ENCODE measurements at places on chromosomes 1 and 21.

GRCh38 chr1:38308780-38309179, 262.2 kb upstream of the POU3F1 start:
- no peak for DNase-seq

GRCh38 chr1:43274125-43274803, 4.5 kb downstream of the TMEM125 start:
- peak; percentile 6 for DNase-seq

- no peak for DNase-seq
These were observed 20.8 kb downstream of the ADAMTS5 start for GRCh38 chr21:26945916-26946675.

GRCh38 chr1:114341856-114342255, 169.1 kb downstream of the TRIM33 start:
- no peak for DNase-seq

DNA sequence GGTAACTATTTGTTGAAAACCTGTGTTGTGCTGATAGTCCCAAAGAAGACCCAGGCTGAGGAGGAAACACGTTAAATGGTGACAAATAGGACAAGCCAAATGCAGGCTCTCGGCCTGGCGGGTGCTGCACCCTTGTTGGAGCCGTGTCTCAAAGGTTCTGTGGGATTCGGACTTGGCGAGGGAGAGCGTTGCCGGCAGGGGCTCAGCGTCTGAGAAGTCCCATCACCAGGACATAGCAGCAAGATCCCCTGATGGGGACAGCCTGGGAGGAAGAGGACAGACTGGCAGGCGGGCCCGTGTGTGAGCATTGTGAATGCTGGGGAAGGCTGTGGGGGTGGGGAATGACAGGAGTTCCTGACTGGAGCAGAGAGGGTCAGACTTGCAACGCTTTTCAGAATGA, 142.5 kb downstream of the PGBD5 start:
- DNase-seq: no peak

- no peak for DNase-seq
These were observed 76.2 kb downstream of the ERG start for GRCh38 chr21:38422082-38422481.

- peak; percentile 23 for DNase-seq
These were observed 15.7 kb upstream of the LUZP1 start for GRCh38 chr1:23184212-23184934.

GRCh38 chr1:22636353-22636752, at the start of gene C1QA:
Gene C1QA (plus strand): TSS chr1:22636628. CDS start chr1:22637617, 989 bp downstream.
- no peak for DNase-seq

DNA sequence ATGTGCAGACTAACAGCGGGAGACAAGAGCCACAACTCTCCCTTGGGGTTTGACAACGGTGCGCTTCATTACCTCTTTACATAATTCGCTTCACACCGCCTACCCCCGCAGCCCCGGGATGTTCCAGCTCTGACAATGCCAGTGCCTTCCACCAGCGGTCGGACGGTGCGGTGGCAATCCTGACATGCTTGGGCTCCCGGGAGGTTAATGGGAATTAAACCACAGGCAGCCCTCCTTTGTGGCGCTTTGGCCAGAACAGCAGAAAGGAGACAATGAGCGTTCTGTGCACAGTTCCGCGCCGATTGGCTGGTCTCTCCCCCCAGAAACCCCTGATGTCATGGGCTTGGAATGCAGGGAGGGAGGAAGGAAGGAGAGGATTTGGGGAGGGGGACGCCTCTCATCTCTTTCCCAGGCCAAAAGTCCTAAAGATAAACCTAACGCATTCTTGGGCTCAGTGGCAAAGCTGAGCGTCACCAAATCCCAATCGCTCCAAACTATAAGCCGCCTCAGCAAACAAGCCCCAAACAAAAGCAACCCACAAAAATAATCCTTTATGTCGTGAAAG, 1.3 kb downstream of the CNN3 start:
- DNase-seq: no peak

DNA sequence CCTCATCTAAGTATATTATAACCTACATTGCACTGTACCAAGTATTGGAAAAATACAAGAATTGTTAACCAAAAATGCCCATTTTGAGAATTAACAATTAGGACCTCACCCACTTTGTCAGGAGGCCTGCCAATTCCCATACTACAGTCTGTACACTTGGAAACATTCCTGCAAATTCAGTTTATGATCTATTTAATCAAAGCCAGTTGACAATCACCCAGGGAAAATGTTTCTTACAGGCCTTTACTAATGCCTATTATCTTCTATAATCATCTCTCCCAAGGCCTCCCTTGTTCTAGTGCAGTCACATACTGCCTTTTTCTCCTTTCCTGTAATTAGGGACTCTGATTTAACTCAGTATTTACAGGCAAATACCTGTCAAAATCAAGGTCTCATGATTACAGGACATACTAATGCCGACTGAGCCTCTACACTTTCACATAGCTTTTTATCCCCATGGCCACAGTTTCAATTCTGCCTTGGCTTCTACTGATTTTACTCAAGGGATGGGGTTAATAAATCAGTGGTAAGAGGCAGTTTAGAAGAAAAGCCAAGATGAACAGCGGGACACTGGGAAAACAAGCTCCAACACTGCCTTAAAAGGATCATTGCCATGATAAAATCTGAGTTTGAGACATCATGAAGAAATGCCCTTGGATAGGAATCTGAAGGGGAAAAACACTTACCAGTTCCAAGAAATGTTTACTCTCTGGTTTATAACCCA, 338.7 kb downstream of the VAV3 start:
- DNase-seq: no peak

DNA sequence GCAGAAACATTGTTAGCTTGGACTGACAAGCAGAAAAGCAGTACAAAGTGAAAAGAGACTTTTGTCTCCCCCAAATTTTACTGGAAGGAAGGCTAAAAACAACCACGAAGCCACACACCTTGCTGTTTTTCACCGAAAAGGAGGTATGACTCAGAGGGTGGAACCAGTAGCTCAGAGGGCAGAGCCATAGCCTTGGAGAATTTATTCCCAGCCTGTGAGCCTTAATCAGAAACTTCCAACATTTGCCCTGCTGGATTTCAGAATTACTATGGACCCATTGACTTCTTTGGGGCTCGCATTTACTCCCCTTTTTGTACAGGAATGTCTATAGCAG, 32.0 kb downstream of the RPS6KC1 start:
- DNase-seq: no peak

DNA sequence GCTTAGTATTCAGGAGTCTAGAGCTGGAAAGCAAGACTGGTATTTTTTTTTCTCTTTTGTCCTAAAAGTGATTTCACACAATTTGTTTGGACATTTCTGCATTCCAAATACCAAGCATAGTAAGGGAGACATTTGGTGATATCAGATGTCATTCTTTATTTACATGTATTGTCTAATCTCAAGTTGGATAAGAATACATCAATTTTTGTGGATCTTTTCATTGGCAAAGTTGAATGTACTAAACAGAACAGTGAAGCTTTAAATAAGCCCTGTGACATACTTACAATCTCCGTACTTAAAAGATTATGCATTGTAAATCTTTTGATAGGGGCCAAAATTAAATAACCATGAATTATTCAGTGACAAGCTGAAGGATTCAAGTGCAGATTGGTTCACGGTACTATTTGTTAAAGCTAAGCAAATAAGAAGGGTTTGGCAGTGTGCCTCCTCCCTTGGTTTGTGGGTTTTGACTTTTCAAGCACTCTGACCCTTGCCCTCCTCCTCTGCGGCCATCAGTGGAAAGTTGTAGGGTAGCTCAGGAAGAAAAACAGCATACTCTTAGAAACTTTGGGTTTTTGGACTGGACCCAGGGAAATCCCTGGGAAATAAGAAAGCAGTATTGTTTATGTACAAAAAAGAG, 663.7 kb downstream of the ADGRL2 start:
- DNase-seq: no peak

DNA sequence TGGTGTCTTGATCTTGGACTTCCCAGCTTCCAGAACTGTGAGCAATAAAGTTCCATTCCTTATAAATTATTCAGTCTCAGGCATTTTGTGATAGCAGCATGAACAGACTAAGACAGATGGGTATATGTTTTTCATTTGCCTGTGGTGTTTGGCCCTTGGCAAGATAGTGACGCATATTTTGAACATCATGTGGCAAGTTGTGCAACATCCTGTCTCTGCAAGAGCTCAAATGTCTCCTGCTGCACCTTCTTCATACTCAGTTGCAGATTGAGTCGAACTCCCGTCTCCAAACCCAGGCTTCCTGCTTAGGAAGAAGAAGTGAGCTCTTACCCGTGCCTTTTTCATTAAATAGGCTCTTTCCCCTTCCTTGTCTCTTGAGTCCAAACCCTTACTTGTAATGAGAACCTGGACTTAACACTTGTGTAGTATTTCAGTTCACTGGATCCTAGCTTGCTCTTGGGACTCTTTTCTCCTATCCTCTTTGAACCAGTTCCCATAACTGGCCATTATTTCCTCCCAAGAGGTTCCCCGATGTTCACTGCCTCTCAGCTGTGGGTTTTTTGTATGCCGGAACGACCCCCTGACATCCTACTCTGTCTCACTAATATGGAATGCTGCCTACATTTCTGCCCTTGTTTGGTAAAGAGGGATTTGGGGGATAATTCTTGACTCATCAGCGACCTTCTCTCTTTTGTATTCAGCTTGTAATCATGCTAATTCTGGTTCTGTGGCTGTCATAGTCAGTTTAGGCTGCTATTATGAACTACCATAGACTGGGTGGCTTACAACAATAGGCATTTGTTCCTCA, 125.0 kb upstream of the KCNK2 start:
- DNase-seq: no peak

DNA sequence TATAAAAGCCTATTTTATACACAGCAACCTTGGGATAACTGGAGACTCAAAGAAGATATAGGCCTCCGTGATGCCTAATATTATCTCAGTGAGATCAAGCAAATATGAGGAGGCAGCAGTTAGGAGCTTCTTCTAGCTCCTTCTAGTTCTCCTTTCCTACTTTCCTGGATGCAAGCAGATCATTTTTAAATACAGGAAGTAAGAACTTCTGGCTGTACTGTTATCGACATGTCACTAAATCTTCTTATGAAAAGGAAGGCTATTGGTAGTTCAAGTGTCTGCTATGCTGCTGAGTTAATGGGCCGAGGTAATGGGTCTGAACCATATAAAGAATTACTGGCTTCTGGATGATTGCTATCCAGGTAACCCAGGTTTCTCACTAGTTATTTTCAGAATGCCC, 15.9 kb downstream of the HSPA13 start:
- no peak for DNase-seq

DNA sequence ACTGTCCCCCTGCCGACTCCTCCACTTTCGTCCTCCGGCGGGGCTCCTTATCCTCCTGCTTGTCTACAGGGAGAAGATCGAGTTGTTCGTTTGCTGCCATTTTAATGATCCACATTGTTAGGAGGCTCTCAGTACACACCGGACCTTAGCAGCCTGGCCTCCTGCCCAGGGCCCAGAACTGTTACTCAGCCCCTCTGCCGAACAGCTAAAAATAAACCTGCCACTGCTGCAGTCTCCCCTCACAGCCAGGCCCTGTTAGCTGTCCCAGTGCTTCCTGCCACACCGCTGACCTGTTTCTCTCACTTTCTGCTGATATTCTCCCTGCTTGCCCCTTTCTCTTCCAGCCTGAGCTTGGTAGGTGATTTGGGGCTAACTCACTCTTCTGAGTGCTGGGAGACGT, 8.3 kb downstream of the MAPKAPK2 start:
- no peak for DNase-seq

- DNase-seq: no peak
These were observed 90.1 kb downstream of the PLXNA2 start for GRCh38 chr1:208154040-208154439.

DNA sequence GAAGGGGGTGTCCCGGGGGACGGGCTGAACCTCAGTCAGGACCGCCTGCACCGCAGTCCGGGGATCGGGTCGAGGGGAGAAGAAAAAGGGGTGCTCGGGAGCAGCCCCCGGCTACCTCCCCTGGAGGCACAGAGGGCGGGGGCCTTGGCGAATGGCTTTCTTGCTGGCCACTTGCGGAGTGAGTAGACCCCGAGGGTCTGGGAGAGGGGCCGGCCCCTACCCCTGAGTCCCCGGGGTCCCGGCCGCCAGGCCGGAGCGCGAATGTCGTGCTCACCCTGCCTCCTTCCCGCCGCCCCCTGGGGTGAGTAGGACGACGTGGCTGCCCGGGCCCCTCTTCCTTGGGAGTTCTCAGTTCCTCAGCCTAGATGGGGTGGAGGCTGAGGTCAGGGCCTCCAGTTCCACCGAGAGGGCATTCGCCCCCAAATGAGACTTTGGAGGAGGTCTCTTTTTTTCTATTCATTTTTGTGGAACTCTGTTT, 113.0 kb downstream of the OSBPL9 start:
- no peak for DNase-seq

- DNase-seq: no peak
These were observed 7.1 kb upstream of the ATP13A2 start for GRCh38 chr1:17018849-17019248.

DNA sequence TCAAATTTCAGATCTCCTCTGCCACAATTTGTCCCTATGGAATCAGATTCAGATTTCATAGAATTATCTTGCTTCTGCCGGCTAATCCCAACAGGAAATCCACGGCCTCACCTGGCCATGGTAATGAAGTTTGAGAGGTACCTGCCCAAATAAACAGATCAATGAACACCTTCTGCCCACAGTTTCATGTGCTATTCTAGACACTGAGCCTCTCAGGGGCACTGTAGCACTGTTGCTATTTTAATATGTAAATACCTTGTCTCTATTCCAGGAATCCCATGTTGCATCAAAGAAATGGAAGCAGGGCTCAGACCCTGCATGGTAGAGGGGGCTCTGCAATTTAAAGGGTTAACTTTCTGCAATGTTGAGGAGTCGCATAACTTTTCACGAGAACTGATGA, 593.1 kb downstream of the PTBP2 start:
- no peak for DNase-seq

GRCh38 chr1:103561643-103562395, 9.6 kb upstream of the AMY2B start:
- no peak for DNase-seq

DNA sequence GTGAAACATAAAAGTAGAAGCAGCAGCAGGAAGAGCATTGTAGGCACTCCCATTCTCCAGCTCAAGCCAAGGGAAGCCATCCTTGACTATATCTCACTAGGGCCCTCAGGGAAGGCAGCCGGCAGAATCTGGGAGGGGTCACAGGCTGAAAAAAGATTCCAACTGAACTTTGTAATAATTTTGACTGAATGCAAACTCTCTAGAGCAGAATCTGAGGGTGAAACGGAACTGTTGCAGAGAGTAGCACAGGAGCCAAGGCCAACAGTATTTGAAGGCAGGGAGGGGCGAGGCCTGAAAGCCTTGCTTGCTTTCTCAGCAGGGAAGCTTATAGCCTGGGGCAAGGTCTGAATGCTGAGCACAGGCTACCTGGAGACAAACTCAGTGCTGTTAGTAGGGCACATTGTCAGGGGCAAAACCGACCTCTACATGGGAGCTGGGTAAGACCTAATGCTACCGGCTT, 180.6 kb downstream of the COL24A1 start:
- DNase-seq: no peak

GRCh38 chr1:241499910-241500309, 19.6 kb downstream of the FH start:
- DNase-seq: no peak

- DNase-seq: no peak
These were observed 348.5 kb downstream of the PTPRU start for GRCh38 chr1:29584776-29585175.

Measured in activated CD4-positive, alpha-beta T cell treated with anti-CD3 and anti-CD28 coated beads, Interleukin-2, amount 50 U/mL, for 24 hours (primary cell).